8988T (cell line): ENCODE measurements at places on chromosomes 4 and X.

DNA sequence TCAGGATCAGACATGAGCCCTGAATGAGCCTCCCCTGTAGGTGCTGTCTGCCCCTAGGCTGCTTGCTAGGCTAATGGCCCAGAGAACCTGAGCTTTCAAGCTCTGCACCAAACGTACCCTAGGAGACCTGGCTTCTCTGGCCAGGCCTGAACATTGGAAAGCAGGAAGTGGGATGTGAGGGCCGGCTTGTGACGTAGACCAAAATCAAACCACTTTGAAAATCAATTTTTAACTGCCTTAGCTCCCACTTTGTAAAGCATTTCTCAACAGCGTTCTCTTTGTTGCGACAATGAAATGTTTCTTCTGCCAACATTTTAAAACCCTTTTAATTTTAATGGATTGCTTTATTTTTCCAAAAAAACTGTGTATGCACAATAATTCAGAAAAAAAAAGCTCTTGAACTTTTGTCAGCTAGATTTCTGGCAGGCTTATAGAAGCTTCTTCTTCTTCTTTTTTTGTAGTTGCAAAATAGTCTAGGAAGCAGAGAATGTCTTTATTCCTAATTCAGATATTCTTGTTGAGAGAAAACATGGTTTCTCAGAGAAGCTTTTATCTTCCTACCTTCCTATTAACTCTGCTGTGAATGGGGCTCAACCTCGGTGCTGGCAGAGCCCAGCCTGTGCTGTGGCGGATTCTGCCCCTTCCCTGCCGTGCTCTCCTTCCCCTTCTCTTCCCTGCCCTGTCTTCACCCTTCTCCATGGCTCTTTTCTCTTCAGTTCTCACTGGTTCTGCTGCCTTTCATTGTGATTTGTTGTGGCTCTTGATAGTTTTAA lies 145.2 kb upstream of the SFRP2 start:
- DNase-seq, result no peak

- no peak for DNase-seq
Observed at GRCh38 chrX:77779695-77780094, 6.3 kb downstream of the ATRX start.

DNA sequence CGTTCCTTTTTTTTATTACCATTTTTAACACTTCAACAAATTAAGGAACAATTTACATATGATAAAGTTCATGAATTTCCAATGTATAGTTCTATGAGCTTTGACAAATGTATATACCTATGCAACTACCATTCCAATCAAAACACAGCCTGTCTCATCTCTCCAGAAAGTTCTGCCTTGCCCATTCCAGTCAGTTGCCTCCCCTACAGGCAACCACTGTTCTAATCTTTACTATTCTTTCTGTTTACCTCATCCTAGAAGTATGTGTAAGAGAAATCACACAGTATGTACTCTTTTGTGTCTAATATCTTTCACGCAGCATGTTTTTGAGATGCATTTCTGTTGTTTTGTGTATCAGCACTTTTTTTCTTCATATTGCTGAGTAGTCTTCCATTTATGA lies 224.9 kb downstream of the KIT start:
- no peak for DNase-seq

DNA sequence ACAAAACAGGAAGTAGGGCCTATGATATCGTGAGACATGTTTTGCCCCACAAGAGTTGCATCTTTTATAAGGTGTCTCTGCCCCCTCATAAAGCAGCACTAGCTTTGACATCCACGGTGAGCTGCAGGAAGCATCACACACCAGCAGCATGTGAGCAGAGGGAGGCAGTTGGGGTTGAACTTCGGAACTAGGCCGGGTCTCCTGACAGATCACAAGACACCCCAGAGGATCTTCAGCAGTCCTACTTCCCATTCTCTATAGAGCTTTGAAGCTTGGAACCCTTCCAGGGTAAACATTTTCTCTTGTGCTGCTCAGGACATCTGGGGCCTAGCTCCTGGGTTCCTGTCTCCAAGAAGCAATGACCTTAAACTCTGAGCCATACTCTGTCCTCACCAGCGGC lies 27.5 kb downstream of the YY2 start:
- DNase-seq, result no peak

GRCh38 chrX:150036181-150036580 lies 97.9 kb upstream of the EOLA2 start:
- DNase-seq, result no peak

- no peak for DNase-seq
Observed at GRCh38 chr4:124025000-124025399, 628.4 kb downstream of the SPRY1 start.

GRCh38 chrX:14922437-14922836 lies 49.2 kb downstream of the MOSPD2 start:
- DNase-seq, result no peak

- DNase-seq, result no peak
Observed at GRCh38 chrX:133297284-133297683, 79.1 kb upstream of the TFDP3 start.

GRCh38 chrX:132474544-132475248 lies 14.1 kb downstream of the MBNL3 start:
- no peak for DNase-seq

DNA sequence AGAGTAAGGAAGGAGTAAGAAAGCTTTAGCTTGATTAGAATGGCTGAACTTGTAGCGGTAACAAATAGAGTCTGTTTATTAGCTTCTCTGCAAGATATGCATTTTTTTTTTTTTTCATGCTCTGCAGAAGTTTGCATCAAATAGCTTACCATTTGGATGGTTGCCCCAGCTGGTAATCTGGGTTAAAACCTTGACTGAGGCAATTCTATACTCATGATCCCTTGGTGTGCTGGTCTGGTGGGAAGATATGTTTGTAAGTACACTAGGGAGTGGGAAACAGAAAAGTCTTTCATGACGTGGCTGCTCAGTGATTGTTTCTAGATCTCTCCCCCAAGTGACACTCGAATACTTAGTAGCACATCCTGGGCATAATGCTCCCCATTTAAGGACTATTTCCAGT lies 32.1 kb downstream of the SEPTIN11 start:
- DNase-seq, result no peak

GRCh38 chrX:46694549-46694948 lies 64.4 kb downstream of the SLC9A7 start:
- DNase-seq, result no peak

DNA sequence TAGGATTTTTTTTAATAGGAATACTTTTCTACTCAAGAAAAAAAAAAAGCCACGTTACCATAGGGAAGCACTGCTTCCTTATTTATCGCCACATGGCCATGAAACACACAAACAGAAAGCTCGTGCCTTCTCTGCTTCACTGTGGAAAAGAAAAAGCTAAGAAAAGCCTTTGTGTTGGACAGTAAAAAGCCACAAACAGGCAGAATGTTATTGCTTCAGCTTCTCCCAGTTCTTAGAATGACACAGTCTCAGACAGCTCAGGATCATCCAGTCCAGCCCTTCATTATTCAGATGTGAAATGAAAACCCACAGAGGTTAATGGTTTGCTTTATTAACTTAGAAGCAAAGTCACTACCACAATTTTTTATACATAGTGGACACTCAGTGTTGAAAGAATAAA lies 181.6 kb upstream of the NOCT start:
- no peak for DNase-seq
